ENCODE measurements at places on chromosomes 1 and 21.

DNA sequence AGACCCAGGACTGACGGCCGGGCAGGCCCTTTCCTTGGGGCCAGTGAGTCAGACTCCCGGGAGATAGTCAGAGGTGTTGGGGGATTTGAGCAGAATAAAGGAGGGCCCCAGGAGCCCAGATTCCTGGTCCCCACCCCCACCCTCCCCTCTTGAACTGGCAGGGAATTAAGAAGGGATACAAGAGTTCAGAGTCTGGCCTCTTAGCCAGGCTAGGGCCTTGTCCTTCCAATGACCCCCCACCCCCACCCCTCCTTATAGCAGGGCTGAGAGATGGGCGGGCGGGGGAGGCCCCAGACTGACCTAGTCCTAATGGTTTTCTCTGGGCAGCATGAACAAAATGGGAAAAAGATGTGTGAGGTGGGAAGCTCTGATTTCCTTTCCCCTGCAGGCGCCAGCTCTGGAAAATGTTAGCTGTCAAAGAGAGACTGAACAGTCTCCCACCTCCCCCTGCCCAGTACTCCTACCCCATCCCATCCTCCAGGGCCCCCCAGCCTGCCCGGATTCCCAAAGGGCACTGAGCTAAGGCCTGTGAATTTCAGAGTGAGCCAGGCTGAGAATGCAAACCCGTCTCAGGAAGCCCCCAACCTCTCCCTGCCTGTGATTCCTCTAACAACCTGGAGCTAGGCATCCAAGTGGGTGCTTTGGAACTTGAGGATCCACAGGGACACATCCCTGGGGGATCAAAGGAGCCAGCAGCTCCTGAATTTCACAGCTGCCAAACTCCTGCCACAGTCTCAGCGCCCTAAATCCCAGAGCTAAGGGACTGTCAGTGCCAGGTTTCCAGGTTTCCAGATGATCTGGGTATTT is 5.8 kb upstream of the CRABP2 start:
- peak; percentile 39 for DNase-seq

DNA sequence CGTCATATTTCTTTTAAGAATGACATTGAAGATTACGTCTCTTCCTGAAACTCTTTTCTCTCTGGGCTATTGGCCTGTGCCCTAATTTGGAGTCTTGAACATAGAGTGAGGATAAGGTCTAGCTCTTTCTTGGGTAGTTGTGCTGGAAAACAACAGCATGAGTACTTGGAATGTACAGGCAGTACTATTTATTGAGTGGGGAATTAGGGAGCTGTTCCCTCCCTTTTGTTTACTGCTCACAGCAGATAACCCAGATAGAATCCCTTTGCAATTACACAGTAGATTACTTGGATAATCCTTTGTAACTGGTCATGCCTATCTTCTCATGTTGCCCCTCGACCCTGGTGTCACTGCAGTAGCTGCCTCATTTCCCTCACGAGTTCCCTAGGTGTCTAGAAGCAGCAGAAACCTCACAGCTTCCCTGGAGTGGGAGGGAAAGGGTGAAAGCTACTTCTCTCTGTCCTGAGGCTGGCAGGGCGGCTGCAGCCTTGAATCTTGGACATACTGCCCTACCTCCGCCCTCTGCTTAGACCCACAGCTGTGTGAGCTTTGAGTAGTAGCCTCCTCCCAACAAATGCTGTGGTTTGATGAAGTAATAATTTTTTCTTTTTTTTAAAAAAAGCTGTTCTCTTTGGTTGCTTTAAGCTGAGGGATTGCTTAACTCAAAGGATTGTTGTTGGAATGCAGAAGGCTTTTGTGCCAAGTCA is 70.6 kb downstream of the FGGY start:
- peak; percentile 55 for DNase-seq

GRCh38 chr1:229844675-229845074 is 218.6 kb downstream of the URB2 start:
- DNase-seq, result no peak

DNA sequence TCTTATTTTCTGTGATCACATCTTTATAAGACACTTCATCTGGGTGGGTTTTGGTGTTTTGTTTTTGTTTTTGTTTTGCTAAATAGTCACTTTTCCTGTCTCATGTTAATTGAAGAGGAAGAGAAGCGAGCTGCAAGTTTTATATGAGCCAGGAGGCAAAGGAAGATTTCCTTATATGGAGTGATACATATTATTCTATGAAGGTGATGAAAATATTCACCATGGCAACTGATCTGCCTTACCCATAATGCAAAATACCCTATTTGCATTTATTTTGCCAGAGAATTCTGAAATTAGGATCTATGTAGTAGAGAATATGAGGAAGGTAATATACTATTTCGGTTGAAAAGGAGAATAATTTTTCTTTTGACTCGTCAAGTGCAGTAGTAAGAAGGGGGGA is 13.9 kb downstream of the CXADR start:
- DNase-seq, result no peak

GRCh38 chr1:177779166-177779965 is 190.5 kb downstream of the SEC16B start:
- DNase-seq, result peak; percentile 25

DNA sequence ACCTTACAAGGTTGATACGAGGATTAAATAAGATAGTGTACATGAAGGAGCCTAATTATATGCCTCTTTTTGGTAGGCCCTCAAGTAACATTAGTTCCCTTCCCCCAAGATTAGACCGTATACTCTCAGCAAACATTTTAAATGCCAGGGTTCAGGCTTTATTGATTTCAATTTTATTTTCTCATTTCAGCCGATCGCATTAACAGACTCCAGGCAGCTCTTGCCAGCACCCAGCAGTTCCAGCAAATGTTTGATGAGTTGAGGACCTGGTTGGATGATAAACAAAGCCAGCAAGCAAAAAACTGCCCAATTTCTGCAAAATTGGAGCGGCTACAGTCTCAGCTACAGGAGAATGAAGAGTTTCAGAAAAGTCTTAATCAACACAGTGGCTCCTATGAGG is 104.4 kb upstream of the BMP8A start:
- DNase-seq, result no peak

- DNase-seq, result peak; percentile 41
These were observed 34.9 kb upstream of the RUNX3 start for GRCh38 chr1:24964811-24965570.

DNA sequence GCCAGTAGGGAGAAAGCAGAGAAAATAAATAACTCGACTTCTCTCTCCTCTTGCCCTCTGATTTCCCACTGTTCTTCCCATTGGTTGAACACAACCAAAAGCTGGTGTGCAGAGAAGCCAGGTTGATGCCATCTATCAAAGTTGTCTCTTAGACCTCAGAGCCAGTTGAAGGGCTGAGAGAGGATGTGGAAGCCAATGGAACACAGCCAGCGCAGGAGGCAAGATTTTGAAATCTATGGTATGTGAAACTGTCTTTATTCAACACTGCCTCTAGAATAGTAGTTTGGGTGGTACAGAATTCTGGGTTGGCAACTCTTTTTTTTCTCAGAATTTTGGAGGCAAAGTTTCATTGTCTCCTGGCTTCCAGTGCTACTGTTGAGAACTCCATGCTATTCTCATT is 11.3 kb upstream of the SMAP2 start:
- DNase-seq, result no peak

GRCh38 chr1:60068393-60069045 is 5.1 kb downstream of the C1orf87 start:
- DNase-seq, result peak; percentile 46

GRCh38 chr21:37462087-37462861 is 95.7 kb downstream of the DYRK1A start:
- no peak for DNase-seq

All from eye (tissue), 1 donor.